ENCODE measurements at places on chromosomes 12 and 14.

GRCh38 chr12:49026678-49027480 is 8.3 kb upstream of the PRKAG1 start:
- no peak for DNase-seq

DNA sequence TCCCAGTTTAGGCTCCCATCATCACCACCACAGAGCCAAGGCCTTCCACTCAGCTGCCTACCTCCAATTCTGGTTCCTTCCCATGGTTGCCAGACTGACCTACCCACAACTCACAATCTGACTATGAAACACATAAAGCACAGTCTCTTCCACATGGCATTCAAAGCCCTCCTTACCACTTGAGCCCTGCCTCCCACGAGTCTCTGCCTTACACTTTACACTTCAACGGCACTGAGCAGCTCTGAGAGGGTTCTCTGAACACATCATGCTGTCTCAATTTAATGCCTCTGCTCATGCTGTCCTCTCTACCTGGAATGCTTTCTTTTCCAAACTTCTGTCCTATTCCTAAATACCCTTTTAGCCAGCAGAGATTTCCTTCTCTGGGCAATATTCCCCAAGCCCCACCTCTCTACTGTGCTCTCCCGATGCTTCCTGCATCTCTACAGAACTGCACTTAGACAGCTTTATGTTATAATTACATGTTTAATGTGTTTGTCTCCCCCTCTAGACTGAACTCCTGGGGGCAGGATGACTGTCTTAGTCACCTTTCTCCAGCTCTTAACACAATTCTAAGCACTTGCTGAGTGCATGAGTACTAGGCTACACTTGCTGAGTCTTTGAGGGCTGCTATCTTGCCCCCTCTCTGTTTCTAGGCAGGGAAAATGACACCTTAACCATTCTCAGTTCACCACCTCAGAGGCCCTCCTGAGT is 23.5 kb downstream of the FMNL3 start:
- DNase-seq, result no peak

DNA sequence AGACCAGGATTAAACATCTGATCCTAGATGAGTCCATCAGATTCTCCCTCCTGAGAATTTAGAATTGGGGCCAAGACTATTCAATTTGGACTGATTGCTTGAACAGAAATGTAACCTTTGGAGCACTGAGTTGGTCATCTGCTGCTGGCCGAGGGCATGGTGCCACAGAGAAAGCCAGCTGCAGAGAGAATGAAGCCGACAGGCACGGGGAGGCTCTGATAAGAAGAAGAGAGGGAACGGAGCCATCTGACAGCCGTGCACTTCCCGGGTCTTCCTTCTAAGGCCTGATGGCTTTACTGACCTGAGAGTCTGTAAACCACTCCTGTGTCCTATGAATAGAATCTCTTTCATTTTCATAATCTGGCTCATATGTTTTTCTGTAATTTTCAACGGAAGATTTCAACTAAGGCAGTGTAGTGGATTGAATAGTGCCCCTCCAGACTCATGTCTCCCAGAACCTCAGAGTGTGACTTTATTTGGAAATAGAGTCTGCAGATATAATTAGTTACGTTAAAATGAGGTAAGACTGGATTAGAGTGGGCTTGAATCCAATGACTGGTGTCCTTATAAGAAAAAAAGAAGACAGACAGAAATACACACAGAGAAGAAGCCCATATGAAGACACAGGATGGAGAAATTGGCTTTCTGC is 39.1 kb upstream of the FRS2 start:
- no peak for DNase-seq

DNA sequence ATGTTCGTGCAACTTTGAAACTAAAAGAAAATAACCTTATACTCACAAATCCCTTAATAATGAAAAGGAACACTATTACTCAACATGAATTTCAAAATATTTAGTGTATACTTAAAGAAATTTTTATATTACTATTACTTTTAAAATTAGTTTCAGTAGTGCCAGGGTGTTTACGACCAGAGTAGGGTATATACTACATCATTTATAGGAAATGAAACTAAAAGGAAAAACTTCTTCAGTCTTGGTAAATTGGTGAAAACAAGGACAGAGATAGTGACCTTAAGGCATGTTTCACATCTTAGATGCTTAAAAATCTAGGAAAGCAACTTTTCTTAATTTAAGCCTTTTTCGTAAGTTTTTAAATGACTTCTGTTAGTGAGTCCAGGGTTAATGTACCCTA is 4.5 kb downstream of the USP15 start:
- DNase-seq, result no peak

GRCh38 chr14:95834496-95834895 is 42.1 kb upstream of the TUNAR start:
- DNase-seq, result no peak

GRCh38 chr12:65881965-65882413 is 57.7 kb downstream of the HMGA2 start:
- DNase-seq, result no peak

DNA sequence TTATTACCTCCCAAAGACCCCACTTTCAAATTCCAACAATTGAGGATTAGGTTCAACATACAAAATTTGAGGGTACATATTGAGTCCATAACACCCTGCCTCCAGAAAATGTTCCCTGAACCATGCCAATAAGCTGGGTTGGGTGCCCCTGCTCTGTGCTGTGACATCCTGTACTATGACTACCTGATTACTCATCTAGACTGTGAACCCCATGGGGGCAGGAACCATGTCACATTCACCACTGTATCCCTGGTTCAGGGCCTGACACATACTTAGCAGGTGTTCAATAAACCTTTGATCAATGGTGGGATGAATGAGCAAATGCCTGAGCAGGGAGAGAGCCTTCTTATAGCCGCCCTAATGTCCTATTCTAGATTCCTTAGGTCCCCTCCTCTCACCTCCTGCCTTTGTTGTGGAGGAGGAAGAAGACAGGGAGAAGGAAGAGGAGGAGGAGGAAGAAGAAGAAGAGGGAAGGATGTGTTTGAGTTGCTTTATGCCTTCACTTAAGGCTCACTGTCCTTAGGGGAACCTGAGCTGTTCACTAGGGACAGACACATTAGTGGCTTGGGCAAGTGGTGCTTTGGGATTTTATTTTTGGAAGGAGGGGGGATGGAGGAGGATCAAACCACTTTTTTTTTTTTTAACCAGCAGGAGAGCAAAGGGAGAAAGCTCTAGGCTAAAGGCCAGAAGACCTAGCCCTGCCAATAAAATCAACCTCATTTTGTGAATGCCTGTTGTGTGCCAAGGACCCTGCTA is 21.3 kb downstream of the GPR68 start:
- no peak for DNase-seq

- DNase-seq, result no peak
These were observed 5.0 kb upstream of the DUSP6 start for GRCh38 chr12:89357297-89357730.

GRCh38 chr14:80477388-80478160 is 266.3 kb upstream of the DIO2 start:
- DNase-seq, result no peak

GRCh38 chr14:57903954-57904353 is 38.1 kb upstream of the SLC35F4 start:
- DNase-seq, result no peak

GRCh38 chr12:132279184-132279889 is 50.1 kb downstream of the GALNT9 start:
- no peak for DNase-seq

GRCh38 chr12:48084066-48084465 is 21.8 kb downstream of the SENP1 start:
- no peak for DNase-seq

- DNase-seq, result no peak
These were observed 59.0 kb downstream of the CACNA1C start for GRCh38 chr12:2111826-2112225.

DNA sequence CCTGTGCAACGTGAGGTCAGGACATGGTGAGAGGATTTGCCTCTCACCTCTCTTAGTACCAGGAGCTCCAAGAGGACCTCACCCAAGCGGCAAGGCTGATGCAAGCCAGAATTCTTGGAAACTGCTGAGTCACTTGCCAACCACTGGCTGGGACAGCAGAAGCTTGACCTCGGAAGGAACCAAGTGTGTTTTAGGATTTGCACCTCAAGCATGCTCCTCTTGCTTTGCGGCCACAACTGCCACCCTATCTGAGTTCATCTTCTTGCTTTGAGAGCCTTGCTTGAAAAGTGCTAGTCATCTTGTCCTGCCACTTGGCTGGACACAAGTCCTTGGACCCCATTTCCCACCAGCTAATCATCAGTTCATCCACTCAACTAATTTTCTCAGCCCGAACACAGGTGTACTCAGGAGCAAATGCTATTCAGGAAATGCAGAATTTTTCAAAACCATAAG is 195.8 kb downstream of the SLC25A21 start:
- DNase-seq, result no peak

DNA sequence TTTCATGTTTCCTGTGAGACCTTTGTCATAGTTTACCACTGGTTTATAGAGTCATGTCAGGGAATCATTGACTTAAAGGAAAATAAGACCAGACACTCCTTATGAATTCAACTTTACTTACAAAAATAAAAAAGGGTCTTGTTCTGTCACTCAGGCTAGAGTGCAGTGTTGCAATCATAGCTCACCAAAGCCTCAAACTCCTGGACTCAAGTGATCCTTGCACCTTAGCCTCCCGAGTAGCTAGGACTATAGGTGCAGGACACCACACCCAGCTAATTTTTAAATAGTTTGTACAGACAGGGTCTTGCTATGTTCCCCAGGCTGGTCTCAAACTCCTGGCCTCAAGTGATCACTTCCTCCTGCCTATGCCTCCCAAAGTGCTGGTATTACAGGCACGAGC is 19.0 kb downstream of the SLC41A2 start:
- DNase-seq, result no peak

- no peak for DNase-seq
These were observed 92.6 kb downstream of the RPS29 start for GRCh38 chr14:49493557-49493956.

GRCh38 chr12:57735198-57735855 is 3.2 kb downstream of the AGAP2 start:
- no peak for DNase-seq

DNA sequence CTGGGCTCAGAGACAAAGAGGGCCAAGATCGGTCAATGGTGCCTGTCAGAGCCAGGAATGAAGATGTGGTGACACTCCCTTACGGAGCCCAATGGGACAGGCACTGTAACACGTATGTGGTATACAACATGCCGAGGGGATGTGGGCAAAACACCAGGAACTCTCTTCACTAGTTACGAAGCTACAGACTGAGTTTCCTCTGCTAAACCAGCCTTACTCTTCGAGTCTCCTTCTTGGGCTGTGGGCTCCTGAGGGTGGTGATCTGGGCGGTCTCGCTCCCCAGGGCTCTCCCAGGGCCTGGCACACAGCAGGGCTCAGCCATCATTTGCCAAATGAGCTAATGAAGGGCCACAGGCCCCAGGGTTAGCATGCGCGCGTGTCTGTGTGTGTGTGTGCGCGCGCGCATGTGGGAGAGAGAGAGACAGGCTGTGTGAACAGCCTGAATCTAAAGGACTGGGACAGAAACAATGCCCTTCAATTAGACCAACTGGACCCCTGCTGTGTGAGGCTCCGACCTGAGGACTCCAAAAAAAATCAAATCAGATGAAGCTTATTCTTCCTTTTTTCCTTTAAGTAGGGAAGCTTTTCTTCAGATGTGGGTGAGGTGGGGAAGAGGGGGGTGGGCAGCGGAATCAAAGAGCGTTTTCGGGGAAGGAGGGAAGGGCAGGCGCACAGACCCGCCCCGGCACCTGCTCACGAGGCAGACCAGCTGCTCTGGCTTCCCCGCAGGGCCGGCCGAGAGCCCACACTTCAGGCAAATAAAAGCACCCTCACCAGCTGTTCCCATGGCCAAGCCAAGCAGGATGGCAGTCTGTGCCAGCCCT is 42.5 kb downstream of the CCDC88C start:
- DNase-seq, result no peak

DNA sequence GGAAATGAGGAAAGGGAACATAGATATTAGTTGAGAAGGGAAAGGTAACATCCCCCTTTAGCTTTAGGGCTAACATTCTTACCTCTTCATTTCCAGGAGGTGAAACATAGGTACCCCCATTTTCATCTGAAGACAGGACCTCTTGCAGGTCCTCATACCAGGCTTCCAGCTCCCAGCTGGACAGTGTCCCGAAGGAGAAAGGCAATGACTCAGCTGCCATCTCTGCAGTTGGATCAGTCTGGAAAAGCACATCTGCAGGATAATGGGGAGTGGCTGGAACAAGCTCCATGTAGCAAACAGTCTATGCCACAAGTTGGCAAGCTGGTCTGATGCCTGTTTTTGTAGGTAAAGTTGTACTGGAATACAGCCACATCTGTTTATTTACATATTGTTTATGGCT is 3.1 kb downstream of the DDIT3 start:
- no peak for DNase-seq

DNA sequence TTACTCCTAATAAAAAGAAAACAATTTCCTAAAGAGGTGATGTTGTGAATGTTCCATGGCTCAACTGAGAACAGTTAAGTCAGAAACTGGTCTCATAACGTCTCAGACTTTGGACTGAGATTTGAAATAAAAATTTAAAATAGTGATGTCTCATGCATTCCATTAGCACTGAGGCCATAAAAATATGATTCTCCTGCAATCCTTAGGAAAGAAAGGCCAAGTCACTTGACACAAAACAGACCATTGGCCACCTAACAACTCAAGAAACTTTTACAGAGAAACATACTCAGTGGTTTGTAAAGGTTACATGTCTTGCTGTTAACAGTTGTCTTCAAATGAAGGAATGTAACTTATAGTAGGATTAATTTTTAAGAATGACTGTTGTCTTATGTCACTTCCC is 58.1 kb downstream of the STAB2 start:
- DNase-seq, result no peak

All from HTR-8/SVneo (cell line).